ENCODE measurements at places on chromosomes 2 and 18.

- DNase-seq = no peak
These were observed 26.6 kb downstream of the MFF start for GRCh38 chr2:227351639-227352038.

- DNase-seq = no peak
These were observed 5.4 kb upstream of the CHRNG start for GRCh38 chr2:232533944-232534710.

GRCh38 chr18:46301571-46301970 is 197.4 kb downstream of the HAUS1 start:
- DNase-seq = no peak

- no peak for DNase-seq
These were observed 85.3 kb downstream of the NRP2 start for GRCh38 chr2:205767617-205768016.

- DNase-seq = no peak
These were observed 472.6 kb upstream of the CELF4 start for GRCh38 chr18:38038242-38038641.

DNA sequence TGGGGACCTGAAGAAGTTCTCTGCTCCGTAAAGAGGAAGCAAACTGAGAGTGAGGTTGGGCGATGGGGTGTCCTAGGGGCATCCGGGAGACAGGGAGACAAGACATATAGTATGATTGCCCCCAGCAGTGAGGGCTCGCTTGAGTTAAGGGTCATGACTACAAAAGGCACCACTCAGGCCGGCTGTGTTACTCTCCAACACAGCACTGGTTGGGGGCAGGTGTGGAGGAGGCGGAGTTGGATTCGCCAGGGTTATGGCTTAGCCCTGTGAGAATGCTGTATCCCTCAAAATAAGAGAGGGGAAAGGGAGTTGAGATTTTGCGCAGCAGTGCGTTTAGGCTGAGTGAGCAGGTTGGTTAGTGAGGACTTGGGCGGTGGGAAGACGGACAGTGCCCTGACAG is 12.0 kb downstream of the DYSF start:
- DNase-seq = no peak
